NCI-H146 (cell line): ENCODE measurements at places on chromosomes 1 and 21.

GRCh38 chr1:215617979-215618378, 50.9 kb downstream of the KCTD3 start:
- DNase-seq: no peak

- no peak for DNase-seq
These were observed 387.8 kb downstream of the KCNH1 start for GRCh38 chr1:210746024-210746731.

DNA sequence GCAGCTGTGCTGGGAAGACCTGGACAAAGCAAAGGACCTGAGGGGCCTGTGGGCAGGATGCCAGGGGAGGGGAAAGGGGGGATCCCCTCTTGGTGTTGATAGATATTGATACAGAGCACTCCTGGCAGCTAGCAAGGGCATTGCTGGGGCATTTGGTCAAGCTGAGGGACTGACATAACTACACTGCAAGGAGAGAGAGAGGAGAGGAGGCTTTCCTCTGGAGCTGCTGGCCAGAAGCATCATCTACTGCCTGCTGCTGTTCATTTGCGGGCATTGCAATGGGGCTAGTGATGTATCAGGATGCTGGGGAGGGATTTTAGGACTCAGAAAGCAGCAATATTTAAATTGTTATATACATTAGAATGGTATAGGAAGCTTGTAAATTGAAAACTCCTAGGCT, 142.0 kb downstream of the ZNF648 start:
- DNase-seq: no peak

DNA sequence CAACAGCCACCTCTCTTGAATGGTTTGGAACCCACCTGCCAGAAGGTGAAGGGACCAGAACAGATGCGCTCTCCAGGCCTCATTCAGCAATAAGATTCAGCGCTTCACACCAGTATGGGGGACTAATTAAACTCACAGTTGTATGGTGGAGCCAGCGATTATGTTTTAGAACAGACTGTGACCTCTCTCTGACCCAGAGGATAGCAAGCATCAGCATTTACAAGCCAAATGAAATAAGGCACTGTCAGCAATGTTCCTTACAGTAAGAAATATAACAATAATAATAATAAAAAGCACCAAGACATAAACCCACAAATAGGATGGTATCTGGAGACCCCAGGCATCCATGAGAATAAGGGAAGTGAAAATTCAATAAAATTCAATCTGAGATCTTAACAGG, 6.9 kb upstream of the CDC42BPA start:
- peak; percentile 5 for DNase-seq

GRCh38 chr1:108199781-108200686, at the start of gene SLC25A24:
Gene SLC25A24, minus strand, starts transcription at chr1:108200343. Its CDS starts 205 bp downstream, at chr1:108200138.
- DNase-seq: peak; percentile 86

GRCh38 chr1:116679091-116679827, 11.7 kb upstream of the IGSF3 start:
- DNase-seq: peak; percentile 15

GRCh38 chr1:32900956-32901822, at the start of gene TMEM54:
Gene TMEM54, minus strand, starts transcription at chr1:32901389. Its CDS starts 151 bp downstream, at chr1:32901238.
- DNase-seq: peak; percentile 35

- DNase-seq: no peak
These were observed 85.6 kb downstream of the GDAP2 start for GRCh38 chr1:117843791-117844190.

DNA sequence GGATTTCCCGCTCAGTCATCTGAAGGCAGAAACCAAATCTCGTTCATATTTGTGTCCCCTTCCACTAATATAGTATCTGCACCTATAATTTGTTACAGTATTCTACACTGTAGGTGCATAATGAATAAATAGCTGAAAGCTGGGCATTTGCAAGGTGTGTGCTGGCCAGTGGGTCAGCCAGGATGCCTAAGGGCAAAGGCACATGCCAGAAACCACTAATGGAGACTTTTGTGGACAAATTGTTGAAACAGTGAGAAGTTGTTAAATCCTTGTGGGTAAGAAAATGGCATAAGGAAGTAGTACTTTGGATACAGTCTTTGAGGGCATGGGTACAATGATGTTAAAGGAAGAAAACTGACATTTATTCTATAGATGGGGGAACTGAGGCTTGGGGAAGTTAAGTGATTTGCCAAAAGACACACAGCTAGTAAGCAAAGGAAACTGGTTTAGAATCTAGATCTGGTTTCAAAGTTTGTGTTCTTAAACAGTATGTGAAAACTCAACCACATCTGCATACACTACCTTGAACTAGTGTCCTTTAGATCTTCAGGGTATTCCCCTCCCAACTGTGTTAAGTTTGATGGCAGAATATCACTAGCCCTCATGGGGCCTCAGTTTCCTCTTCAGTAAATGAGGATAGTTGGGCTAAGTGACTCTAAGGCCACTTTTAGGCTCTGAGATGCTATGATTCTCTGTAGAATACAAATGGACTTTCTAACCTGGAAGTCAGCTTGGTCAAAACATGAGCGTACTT, 26.5 kb upstream of the LRRC8C start:
- no peak for DNase-seq

GRCh38 chr1:41516168-41517061, 31.9 kb upstream of the EDN2 start:
- DNase-seq: peak; percentile 67

DNA sequence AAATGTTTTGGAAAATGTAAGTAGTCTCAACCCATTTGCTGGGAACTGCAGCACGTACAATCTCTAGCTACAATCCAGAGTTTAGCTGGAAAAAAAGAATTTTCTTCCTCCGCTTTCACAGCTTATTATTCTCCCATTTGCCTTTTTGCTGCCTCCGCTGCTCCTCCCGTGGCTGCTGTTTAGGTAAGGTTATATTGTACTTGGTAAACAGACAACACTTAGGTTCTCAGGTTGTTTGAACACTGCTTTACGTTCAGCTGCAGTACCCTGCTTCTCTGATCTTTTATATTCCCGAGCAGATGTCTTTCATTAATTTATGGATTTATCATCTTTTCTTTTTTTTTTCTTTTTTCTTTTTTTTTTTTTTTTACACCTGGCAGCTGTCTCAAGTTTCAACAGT, 14.3 kb downstream of the PROX1 start:
- peak; percentile 97 for DNase-seq

GRCh38 chr1:210687582-210688279, 359.0 kb downstream of the HHAT start:
- DNase-seq: no peak

DNA sequence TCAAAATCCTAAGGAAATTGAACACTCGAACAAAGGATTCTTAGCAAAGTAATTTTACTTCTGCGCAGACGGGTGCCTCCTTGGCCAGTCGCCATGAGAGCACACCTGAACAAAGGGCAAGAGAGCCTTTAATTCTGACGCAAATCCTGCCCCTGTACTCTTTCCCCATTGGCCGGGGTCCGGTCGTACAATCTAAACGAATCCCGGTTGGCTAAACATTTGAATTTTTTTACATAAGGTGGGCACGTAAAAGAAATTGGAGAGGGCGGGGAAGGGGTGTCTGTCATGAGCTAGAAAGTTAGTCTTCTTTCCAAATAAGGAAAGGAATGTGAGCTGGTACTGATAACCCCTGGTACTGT, 8.2 kb upstream of the IL22RA1 start:
- peak; percentile 97 for DNase-seq

DNA sequence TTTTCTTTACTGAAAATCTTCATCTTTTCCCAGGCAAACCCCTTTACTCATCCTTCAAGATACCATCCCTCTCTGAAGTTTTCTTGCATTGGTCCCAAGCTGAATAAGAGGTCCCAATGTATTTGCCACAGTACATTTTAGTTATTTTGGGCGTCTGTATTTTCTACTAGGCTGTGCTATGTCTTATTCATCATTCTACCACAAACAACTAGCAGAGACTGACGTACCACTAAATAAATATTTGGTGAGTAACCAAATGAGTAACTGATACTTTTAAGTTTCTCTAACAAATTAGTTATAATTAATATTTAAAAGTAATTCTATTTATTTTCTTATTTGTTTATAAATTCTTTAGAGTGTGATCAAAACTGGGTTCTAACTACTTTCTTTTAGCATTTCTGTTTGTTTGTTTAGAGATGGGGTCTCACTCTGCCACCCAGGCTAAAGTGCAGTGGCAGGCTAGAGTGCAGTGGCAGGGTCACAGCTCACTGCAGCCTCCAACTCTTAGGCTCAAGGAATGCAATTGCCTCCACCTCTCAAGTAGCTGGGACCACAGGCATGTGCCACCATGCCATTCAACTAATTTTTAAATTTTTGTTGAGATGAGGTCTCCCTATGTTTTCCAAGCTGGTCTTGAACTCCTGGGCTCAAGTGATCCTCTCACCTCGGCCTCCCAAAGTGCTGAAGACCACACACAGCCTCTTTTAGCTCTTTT, 33.1 kb downstream of the NDC1 start:
- no peak for DNase-seq

GRCh38 chr1:25620701-25621350, 4.2 kb downstream of the MAN1C1 start:
- no peak for DNase-seq

GRCh38 chr1:6005276-6005917, 13.2 kb upstream of the NPHP4 start:
- no peak for DNase-seq

DNA sequence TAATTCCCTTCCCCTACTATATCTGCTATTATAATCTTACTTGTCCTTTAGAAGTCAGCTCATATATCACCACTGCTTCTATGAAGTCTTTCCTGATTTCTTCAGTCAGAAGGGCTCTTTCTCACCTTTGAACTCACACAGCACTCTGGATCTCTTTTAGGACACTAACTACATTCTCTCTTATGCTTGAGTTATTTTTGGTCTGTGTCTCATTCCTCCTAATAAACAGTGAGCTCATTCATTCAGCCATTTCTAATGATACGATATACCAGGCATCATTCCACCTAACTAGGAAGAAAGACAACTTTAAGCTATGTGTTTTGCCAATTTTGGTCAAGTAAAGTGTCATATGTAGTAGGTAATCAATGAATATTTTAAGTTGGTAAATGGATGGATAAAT, 1.2 kb upstream of the STYXL2 start:
- no peak for DNase-seq

GRCh38 chr1:176046926-176047325, 160.2 kb downstream of the COP1 start:
- DNase-seq: no peak

- no peak for DNase-seq
These were observed 388.5 kb downstream of the OMA1 start for GRCh38 chr1:58158016-58158415.

- DNase-seq: no peak
These were observed 131.6 kb downstream of the SNX7 start for GRCh38 chr1:98793136-98793535.

GRCh38 chr1:42960122-42960390, 1.4 kb upstream of the SLC2A1 start:
- no peak for DNase-seq

- no peak for DNase-seq
These were observed 254.2 kb upstream of the VAMP3 start for GRCh38 chr1:7516929-7517328.

GRCh38 chr1:22782406-22782805, 71.8 kb downstream of the EPHB2 start:
- DNase-seq: no peak

GRCh38 chr1:29704430-29704829, 468.1 kb downstream of the PTPRU start:
- DNase-seq: no peak
